ENCODE measurements at places on chromosomes 5 and 9.

DNA sequence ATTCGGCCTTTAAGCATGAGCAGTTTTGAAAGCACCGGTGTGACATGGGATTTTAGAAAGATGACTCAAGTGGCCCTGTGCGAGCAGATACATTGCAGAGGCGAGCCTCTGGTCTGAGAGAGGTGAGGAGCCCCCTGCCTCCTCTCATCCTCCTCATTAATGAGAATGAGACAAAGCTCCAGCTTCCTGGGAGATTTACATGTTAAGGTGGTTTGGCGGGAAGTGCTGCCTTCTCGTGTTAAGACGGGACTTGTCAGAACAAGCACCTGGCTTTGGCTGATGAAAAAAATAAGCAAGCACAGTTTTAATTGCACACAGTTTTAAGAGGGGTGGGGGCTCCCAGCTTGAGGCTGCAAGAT, 68.1 kb downstream of the ACTL7B start:
- DNase-seq: no peak

DNA sequence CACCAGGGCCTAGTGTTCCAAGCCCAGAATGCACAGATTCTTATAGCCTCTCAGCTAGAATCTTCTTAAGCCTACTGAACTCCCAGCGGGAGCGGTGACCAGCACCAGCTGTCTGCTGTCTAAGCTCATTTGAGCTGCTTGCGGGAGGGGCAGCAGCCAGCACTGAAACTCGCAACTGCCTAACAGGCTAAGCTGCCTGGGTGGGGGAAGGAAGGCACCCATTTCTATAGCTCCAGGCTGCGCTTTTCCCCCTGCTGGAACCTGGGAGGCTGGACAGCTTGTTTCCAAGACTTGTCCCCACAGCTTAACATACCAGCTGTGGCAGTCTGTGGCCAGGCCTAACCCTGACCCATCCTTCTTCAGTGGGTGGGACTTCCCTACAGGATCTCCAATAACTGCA, 512.9 kb downstream of the EFNA5 start:
- no peak for DNase-seq

- DNase-seq: no peak
Measured at GRCh38 chr5:160270704-160271103, 41.4 kb downstream of the FABP6 start.

- no peak for DNase-seq
Measured at GRCh38 chr5:6752782-6753181, 39.5 kb downstream of the TENT4A start.

GRCh38 chr9:23581931-23582330, 244.1 kb downstream of the ELAVL2 start:
- DNase-seq: peak; percentile 38

- no peak for DNase-seq
Measured at GRCh38 chr9:123305879-123306278, 37.5 kb upstream of the STRBP start.

DNA sequence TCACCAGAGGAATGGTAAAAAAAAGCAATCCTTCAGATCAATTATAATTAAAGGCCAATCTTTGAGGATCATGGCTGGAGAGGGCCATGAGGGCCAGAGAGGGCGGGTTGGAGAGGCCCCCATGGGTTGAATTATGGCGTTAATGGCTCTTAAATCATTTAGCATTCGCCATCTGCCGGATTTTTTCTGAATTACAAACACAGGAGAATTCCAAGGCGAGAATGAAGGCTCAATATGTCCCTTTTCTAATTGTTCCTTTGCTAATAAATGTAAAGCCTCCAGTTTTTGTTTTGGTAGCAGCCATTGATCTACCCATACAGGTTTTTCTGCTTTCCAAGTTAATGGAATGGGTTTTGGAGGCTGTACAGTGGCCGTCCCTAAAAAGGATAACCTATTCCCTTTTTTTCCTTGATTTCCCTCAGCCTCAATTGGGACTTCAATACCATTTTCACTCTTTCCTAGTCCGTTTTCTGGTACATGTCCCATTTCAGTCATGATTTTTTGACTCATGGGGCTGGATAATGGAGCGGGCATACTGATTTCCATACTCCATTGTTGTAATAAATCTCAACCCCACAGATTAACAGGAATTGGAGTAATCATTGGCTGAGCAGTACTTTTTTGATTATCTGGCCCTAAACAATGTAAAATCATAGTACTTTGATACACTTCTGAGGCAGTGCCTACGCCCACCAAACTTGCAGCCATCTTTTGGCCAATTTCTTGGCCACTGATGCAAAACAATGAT, 6.7 kb upstream of the TMEM141 start:
- DNase-seq: no peak

DNA sequence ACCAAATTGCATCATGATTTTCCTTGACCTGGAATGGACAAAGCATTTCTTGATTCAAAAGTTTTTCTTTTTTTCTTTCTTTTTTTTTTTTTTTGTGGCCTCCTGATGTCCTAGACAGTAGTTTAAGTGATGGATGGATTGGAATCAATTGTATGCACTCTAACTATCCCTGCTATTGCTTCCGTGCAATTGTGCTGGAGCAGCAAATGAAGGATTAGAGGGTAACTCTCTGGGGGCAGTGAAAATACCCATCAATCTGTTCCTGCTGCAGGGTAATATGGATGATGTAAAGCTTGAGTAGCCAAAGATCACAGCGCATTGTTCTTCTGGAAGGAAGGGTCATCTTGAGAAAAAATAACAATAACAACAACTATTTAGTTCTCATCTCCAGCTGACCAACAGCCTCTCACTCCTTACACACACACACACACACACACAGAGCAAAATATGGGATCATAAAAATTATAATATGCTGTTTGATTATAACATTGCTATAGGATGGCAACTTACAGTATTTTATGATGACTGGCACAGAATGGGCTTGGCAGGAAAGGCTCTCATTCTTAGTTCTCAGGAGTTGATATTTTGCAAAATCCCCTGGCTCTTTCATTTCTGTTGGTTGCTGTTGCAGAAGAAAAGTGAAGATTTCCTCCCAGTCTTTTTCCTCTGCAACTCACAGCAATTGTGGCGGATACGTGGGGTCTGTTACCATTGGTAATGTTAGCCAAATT, 160.9 kb upstream of the DMAC1 start:
- no peak for DNase-seq

DNA sequence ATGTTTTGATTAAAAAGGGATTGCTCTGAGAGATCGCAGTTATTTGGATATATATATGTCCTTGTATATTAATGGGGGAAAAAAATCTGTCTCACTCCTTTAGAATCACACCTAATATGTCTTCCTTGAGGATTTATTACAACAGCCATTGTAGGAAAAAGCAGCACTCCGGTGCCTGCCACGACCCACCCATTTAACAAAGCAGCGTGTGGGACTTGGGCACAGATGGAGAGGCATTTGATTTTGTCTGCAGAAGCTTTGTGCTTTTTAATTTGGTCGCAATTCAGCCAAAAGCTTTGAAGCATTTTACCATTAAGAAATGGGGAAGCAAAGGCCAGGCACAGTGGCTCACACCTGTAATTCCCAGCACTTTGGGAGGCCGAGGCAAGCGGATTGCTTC, 159.2 kb downstream of the SMARCA2 start:
- no peak for DNase-seq

GRCh38 chr9:31119890-31120454, 1264.5 kb upstream of the ACO1 start:
- DNase-seq: peak; percentile 26

DNA sequence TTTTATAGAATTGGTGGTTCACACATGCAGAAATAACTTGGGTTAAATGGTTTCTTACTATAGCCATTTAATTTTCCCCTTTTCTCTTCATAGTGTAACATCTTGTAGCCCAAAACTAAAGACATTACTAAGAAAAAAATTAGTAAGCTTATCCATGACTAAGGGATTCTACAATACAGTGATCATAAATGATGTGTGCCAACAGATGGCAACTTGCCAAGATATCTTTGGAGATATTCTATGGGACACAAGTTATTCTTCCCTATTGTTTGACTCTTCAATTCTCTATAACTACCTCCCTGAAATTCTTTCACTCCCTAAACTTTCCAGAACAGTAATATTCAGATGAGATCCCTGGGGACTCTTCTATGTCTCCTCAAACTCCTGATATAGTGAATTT, 580.6 kb downstream of the PTPRD start:
- no peak for DNase-seq

DNA sequence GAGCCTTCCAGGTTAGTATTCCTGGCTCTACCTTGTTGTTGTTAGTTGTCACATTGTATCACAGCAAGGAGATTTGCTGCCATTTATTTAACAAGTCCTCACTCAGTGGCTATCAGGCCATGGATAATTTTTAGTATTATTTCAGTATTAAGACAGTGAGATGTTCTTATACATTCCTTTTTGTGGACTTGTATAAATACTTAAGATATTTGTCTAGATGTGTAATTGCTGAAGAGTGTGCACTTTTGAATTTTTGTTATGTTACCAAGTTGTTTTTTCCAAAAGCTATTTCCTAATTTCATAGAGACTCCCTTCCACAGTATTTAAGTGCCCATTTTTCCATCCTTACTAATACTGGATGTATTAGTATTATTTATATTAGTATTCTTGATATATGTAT, 22.0 kb downstream of the SLC36A1 start:
- DNase-seq: no peak

DNA sequence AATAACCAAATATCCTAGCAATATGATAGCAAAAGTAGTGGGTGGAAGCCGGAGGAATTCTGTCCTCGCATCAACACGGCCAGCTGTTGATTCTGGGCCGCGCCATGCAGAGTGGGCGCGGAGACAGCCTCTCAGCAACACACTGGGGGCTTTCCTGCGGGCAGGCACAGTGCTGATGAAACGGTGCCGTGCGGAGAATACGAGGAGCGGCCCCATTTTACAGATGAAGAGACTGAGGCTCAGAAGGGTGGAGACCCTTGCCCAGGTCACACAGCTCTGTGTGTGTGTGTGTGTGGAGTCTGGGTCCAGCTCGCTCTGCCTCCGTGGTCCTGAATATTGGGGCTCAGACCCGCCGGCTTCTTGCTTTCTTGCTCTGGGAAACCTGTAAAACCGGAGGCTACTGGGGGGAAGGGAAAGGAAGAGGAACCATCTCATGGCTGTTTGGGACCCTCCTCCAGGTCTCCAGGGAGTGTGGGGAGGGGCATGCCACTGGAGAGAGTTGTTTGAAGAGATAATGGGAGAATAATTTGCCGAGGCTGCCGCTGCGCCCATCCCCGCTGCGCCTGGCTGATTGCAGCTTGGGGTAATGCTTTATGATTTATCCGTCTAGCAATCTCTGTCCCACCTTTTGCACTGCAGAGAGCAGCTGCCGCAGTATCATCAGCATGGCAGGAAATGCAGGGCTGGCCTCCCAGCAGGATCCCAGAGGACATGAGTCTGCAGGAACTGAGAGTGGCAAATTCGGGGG, 36.6 kb downstream of the NCS1 start:
- DNase-seq: no peak

- no peak for DNase-seq
Measured at GRCh38 chr9:10071579-10071978, 541.2 kb downstream of the PTPRD start.

- no peak for DNase-seq
Measured at GRCh38 chr9:133100506-133101355, 20.3 kb downstream of the RALGDS start.

GRCh38 chr5:133782736-133783135, 170.4 kb upstream of the FSTL4 start:
- no peak for DNase-seq

GRCh38 chr5:160629003-160629402, 207.3 kb downstream of the PTTG1 start:
- no peak for DNase-seq

All from HS-5 (cell line).